ENCODE measurements at places on chromosomes 11 and 22.
A peak's percentile ranks its signal among the peaks of the same experiment; 100 is the strongest.

DNA sequence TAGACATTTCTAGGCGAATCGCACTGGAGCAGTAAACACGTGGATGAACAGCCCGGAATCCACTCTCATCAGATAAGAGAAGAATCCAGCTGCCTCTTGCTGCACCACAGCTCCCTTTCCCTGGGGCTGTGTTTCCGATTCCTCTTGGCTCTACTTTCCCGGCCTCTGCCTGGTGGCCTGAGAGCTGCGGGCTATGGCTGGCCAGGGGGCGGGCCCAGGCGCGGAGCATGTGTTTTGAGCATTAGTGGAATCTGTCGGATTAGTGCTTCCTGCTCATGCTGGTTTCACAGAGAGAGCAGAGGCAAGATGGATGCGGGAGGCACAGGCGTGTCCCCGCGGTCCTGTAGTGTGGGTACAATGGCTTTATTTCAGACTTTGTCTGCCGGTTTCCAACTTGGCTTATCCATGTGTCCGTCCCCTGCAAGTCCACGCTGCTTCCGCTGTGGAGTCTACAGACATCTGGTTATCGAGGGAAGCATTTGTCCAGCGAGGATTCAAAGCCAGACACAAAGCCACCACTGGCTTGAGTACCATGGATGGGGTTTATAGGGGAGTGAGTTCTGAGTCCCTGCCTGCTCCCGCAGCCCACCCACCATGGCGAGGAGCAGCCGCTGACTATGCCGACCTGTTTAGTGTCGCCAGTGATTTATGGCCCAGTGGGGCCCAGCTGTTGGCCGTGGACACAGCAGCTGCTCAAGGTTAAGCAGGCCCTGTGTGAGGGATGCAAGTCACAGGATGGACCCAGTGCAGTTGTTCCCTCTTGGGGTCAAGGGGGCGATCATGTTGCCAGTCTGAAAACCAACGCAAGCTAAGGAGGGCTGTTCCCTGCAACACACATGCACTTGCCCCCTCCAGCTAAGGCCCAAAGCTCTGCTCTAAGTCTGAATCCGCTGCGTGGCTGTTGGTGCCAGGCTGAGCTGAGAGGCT lies 43.3 kb upstream of the EP300 start:
- DNase-seq, result peak; percentile 21

DNA sequence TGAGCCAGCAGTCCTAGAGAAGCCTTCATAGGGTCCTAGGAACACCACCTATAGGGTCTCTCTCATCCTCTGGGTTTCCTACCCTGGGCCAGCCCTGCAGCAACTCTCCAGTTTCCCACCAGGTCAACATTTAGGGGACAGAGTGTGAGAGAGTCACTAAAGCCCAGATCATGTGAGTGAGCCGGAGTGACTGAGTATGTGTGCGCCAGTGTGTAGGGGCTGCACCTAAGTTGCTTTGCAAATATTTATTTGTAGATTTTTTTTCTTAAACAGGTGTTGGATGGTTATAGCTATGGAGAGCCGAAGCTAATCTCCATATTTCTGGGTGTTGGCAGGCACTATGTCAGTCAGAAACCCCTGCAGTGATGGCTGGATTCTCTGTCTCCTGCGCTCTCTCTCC lies 232.5 kb upstream of the NCAM1 start:
- no peak for DNase-seq

DNA sequence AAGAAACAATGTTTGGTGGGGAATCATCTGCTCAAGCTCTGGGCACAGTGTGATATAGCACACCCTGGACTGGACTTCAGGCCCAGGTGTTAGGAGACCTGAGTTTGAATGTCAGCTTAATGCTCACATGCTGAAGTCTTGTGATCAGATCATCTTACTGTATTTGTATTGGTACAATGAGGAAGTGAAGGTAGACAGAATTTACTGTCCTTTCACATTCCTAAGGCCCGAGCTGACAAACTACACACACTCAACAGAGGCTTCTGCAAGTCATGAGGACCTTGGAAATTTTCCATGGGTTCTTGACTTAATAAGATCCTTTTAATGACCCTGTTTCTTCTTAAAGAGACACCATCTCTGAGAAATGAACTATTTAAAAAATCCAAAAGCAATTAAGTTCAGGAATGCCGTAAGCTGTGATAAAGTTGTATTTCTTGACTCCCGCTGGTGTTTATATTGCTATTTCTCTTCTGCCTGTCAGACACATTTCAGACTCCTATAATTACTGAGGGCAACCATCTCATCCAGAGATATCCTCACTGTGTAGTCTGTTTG lies 802.0 kb downstream of the DLG2 start:
- DNase-seq, result no peak

- DNase-seq, result no peak
Measured at GRCh38 chr11:45942381-45942780, 19.9 kb downstream of the LARGE2 start.

DNA sequence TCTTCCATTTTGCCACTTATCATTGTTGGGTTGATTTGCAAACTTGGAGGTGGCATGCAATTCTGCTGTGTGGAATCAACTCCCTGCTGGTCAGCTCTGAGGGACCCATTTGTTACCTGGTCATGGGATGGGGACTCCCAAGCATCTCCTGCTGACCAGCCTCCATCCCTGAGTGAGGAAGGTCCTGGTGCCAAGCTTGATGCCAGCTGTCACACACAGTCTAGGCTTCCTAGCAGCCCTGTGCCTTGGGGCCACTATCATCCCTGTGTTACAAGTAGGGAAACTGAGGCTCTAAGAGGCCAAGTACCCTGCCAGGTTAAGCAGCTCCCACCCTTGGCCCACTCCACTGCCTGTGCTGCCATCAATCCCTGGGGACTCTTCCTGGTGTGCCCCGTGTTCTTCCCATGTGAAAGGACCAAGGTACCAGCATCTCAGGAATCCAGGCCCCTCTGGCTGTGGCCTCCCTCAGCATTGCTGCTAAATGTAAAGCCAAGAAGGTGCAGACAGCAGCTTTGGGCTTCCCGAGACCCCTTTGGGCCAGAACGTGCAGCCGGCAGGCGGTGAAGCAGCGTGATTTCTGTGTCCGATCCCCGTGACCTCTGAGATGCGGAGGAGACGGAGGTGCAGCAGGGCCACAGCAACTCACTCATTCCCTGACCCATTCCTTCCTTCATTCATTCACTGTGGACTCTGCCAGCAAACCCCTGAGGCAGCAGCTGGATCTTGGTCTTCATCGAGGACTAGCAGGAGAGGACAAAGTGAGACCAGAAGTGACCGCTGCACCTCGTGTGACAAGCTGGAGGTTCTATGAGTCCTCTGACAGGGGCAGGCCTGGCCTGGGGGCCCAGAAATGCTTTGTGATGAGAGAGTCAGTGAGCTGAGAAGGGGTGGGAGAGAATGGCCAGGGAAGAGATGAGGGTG lies 49.7 kb downstream of the MYEOV start:
- DNase-seq, result no peak

- no peak for DNase-seq
Measured at GRCh38 chr22:44347549-44347948, 34.8 kb upstream of the SHISAL1 start.

- peak; percentile 31 for DNase-seq
Measured at GRCh38 chr22:20015971-20016733, 471 bp downstream of the ARVCF start.

DNA sequence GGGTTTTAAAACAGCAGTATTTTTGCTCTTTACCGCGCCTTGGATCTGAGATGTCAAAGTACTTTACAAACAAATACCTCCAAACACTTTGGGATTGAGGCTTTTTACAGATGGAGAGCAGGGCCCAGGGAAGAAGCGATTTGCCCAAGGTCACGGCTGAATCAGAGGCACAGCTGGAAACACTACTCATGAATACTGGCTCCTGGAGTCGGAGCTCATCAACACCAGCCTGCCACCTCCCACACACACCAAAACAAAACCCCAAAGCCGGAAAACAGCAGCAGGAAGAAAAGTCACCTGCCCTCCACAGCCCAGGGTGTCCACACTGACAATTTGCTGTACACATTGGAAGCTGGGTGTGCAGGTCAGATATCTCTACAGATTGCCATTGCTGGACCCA lies 339.4 kb downstream of the CADM1 start:
- DNase-seq, result no peak

GRCh38 chr11:41018224-41018623 lies 441.2 kb downstream of the LRRC4C start:
- no peak for DNase-seq

DNA sequence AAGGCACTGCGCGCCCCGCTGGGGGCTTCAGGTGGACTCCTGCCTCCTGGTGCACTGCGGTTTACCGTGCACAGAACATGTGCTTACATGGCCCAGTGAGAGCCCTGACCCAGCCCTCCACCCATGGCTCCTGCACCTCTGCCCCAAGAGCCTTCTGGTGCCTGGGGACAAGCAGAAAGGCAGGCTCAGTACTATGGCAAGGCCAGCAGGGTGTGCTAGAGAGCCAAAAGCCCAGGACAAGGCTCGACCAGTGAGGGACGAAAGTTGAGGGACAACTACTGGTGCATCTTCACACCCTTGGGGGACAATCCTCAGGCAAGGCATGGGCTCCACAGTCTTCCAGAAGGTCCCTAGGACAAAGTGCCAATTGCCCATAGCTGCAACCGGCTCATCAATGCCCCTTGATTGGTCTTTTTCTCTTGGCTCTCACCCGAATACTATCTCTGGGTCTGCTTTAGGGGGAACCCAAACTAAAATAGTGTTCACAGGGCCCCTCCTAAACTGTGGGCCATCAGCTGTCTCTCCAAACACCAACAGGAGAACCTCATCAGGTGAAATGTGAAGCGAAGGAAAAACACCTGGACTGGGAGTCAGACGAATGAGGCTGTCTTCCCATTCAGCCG lies 13.5 kb downstream of the PGA5 start:
- DNase-seq, result peak; percentile 38

GRCh38 chr11:130315354-130315970 lies 745 bp upstream of the ZBTB44 start:
- peak; percentile 32 for DNase-seq

DNA sequence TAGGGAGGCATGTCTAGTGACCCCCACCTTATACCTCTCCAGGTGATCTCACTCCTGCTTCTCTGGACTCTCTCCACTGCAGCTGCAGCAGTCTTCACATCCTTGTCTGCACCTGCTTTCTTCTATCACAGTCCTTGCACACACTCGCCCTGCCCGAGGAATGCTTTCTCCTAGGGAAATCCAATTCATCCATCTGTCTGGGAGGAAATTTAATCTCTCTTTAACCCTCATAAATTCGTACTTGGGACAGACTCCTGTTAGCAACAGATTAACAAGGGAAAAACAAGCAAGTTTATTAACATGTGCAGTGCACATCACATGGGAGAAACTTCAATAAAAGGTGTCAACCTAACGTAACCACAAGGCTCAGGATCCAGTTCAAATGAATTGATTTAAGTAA lies 11.3 kb upstream of the RCN1 start:
- no peak for DNase-seq

Data from progenitor cell of endocrine pancreas (in vitro differentiated cells).